ENCODE measurements at places on chromosomes 7 and 10. TPM values are rescaled to one million over a fixed set of nuclear protein-coding genes. Genes with fewer than 3 reads are reported as not detected.

GRCh38 chr7:22793593-22794462 lies 28.8 kb downstream of the TOMM7 start:
- no peak for DNase-seq

DNA sequence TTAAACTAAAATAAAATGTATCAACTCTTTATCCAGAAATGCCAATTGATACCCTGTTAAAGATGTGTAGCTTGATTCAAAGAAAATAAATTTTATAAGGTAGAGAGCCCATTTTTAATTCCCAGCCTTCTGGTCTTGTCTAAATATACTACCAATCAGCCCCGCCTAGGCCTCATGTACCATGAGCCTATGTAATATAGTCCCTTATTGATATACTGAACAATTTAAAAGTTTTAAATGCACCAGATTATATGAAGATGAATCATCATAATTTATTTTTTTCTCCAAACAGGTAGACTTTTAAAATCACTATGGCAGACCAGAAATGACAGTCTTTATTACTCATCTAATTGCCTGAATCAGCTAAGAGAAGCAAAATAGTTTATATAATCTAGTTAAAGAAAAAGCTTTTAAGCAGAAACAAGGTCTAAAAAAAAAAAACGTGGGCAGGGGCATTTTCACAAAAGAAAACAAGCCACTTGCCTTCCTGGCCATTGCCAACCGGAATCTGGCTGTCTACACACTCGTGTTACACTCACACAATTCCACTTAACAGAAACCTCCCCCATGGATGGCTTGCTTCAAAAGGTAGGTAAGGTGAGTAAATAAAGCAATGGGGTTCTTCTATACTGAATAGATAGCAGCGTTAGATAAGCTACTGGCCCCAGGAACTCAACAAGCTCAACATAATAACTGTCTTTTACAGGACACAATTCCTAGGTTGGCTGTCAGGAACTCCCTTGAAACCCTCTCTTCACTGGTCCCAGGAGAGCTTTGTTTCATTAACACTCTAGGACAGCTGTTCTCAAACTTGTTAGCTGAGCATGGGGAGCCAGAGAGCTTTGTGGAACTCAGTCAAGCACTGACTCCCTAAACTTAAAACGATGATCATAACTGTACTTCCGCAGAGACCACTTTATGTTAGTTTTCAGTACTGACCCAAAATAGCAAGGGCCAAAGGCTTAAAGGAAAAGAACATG lies 37.2 kb downstream of the RAPGEF5 start:
- no peak for DNase-seq

- peak; percentile 89 for DNase-seq
These were observed at the start of gene ENO4 for GRCh38 chr10:116849248-116850057. TSS of gene ENO4 (plus strand) at chr10:116849499. CDS start at chr10:116849567, 68 bp downstream.

- DNase-seq: peak; percentile 33
These were observed 997.3 kb downstream of the LRMDA start for GRCh38 chr10:76428551-76429367.

BAMBI gene
- 4.3 TPM for total RNA-seq

DNA sequence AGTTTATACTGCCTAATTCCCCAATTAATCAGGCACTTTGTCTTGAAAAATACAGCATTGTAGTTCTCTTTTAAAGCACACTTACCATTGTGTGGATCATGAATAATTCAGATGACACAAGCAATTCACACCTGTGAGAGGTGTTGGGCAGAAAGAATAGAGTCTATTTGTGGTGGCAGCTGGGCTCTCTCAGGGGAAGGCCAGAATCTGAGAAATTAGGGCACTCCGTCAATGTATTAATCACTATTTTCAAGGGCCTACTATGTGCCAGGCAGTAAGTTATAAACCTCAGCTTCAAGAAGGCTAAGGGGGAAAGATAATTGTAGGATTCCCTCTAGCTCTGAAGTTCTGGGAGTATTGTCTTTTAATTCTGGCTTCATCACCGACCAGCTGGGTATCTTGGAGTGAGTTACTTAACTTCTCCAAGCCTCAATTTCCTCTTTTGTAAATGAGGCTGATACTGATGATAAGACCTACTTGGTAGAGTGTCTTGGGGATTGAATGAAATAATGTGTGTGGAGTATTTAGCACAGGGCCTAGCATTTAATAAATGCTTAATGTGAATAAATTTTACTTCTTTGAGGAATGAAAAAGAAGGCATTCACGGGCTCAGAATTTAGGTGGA lies 2.5 kb downstream of the CHN2 start:
- DNase-seq: no peak

DNA sequence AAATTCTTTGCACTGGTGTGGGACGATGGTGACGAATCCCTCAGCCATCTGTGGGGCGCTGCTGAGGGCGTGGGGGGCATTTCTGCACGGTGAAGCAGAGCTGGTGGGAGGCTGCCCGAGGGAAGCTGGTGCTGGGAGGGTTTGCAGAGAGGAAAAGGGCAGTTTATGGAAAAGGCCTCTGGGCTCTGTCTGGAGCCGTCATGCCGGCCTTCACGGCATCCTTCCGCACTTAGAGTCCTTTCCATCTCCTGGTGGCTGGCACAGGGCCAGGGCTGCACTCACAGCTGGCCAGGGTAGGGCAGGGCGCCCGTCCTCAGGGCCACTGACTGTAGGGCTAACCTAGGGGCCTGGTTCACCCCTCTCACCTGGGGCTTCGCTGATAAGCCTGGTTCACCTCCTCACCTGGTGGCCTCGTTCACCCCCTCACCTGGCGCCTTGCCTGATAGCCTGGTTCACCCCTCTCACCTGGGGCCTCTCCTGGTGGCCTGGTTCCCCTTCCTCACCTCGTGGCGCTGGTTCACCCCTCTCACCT lies 598 bp upstream of the AMZ1 start:
- DNase-seq: no peak

Measured in endothelial cell of umbilical vein (primary cell).